ENCODE measurements at places on chromosomes 1 and 21. TPM values are rescaled to one million over a fixed set of nuclear protein-coding genes. Genes with fewer than 3 reads are reported as not detected.

ABCD3 gene
- 42.5 TPM for total RNA-seq

CD247 gene
- 1.2 TPM for total RNA-seq

PRR9 gene
- total RNA-seq, result not detected

TEDDM1 gene
- total RNA-seq, result not detected

HSD3B2 gene
- not detected for total RNA-seq

CLDN14 gene
- total RNA-seq, result not detected

KCNE1 gene
- total RNA-seq, result 0.59 TPM

RHD gene
- total RNA-seq, result 0.22 TPM

OLIG2 gene
- total RNA-seq, result 130 TPM

SAMD11 gene
- total RNA-seq, result 1.0 TPM

KIAA0319L gene
- 81.1 TPM for total RNA-seq

HMCN1 gene
- 0.35 TPM for total RNA-seq

LCE2A gene
- not detected for total RNA-seq
